Gastrocnemius medialis (tissue), 4 donors: ENCODE measurements at places on chromosomes 3 and 15. TPM values are rescaled to one million over a fixed set of nuclear protein-coding genes. Genes with fewer than 3 reads are reported as not detected.

DNA sequence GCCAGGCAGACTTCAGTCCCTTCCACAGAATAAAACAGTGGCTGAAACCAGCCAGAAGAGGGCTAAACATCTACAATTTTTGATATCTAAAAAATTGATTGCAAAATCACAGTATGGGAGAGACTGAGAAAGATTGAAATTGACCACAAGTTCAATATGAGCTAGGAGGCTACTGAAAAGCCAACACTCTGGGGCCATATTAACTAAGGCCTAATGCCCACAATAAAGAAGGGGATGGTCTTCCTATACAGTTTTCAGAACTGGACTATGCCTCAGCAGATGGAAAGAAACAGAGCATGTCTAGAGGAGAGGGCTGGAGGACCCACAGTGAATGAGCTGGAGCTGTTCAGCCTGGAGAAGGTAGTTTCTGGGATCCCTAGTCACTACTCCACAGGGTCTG lies 53.2 kb downstream of the WNT7A start:
- DNase-seq: no peak

- no peak for DNase-seq
Observed at GRCh38 chr3:54897028-54897711, 30.7 kb downstream of the LRTM1 start.

GRCh38 chr3:186946756-186947375 lies 16.5 kb downstream of the ST6GAL1 start:
- no peak for DNase-seq

GRCh38 chr15:73282567-73283365 lies 86.0 kb downstream of the HCN4 start:
- no peak for DNase-seq

DNA sequence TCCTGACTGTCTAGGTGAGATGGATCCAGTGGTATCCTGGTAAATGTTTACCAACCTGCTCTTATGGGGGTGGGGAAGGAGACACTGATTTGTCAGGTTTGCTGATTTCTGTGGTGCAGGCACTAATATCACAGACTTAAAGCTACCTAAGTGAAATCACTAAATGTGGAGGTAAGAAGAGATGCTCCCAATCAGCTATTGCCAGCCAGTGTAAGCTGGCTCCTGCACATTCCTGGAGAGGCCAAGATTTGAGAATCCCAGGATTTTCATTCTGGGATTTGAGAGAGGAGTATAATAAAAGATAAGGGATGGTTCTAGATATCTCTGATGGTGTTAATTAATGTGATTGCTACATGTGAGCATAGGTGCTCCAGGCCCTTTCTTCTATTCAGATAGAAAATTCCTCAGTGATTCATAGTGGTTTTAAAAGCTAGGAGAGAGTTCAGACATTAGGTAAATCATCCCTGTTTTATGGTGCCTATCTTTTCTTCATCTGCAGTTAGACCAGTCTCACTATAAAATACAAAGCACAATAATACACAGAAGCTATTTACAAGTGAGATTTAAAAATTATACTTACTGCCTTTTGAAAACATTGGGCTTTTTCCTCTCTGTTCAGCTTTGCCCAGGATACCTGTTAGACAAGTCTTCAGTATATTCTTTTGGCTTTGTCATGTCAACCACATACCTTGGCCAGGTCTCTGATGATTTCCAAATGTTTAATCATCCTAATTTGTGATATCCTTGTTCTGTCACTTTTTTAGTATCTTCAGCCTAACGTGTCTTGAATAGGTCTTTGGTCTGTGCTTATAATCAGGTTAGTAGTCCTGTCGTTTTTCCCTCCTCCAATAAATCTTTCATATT lies 90.9 kb downstream of the MBNL1 start:
- DNase-seq: no peak

- DNase-seq: peak; percentile 46
Observed at GRCh38 chr3:37458162-37459120, 284.1 kb upstream of the LRRFIP2 start.

GRCh38 chr3:193357291-193357690 lies 21.3 kb downstream of the ATP13A5 start:
- DNase-seq: no peak

- peak; percentile 11 for DNase-seq
Observed at GRCh38 chr15:90883526-90883975, 753 bp upstream of the FES start.

MNS1 gene
- 0.44 TPM for total RNA-seq

FBN1 gene
- 28.0 TPM for total RNA-seq

SOX14 gene
- total RNA-seq: not detected

DPH3 gene
- 40.3 TPM for total RNA-seq

VPS13C gene
- 32.3 TPM for total RNA-seq

NAA80 gene
- total RNA-seq: 13.3 TPM
